Activated CD4-positive, alpha-beta T cell treated with anti-CD3 and anti-CD28 coated beads, Interleukin-2, amount 10 ng/mL, durations not matched to agents 7 days and 5 days (primary cell): ENCODE measurements at places on chromosomes 7 and 10.

GRCh38 chr10:128254476-128254875 lies 128.3 kb upstream of the MKI67 start:
- no peak for DNase-seq

GRCh38 chr10:130774871-130775270 lies 536.6 kb downstream of the TCERG1L start:
- no peak for DNase-seq

GRCh38 chr7:117085769-117086463 lies 132.6 kb downstream of the ST7 start:
- no peak for DNase-seq

DNA sequence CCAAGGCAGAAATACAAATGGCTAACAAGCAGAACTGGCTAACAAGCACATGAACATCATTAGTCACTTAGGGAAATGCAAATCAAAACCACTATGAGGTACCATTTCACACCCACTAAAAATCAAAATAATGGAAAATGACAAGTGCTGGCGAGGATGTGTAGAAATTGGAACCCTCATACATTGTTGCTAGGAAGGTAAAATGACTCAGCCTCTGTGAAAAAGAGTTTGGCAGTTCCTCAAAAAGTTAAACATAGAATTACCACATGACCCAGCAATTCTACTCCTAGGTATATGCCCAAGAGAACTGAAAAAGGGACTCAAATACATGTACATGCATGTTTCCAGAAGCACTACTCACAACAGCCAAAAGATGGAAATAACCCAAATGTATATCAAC lies 52.8 kb upstream of the ANAPC16 start:
- DNase-seq: no peak

GRCh38 chr7:121676168-121676567 lies 196.8 kb upstream of the PTPRZ1 start:
- no peak for DNase-seq

DNA sequence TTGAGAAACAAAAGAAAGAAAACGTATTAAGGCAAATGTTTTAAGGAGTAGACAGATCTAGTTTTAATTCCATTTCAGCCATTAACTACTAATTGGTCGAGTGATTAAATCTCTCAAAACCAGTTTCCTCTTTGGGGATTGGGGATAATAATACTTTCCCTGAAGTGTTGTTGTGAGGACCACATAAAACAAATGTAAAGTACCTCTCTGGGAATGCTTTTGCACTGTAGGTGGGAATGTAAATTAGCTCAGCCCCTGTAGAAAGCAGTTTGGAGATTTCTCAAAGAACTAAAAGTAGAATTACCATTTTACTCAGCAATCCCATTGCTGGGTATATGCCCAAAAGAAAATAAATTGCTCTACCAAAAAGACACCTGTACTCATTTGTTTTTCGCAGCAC lies 36.0 kb upstream of the PPP1R3C start:
- DNase-seq: no peak

GRCh38 chr10:118027397-118027796 lies 19.3 kb downstream of the RAB11FIP2 start:
- DNase-seq: no peak

DNA sequence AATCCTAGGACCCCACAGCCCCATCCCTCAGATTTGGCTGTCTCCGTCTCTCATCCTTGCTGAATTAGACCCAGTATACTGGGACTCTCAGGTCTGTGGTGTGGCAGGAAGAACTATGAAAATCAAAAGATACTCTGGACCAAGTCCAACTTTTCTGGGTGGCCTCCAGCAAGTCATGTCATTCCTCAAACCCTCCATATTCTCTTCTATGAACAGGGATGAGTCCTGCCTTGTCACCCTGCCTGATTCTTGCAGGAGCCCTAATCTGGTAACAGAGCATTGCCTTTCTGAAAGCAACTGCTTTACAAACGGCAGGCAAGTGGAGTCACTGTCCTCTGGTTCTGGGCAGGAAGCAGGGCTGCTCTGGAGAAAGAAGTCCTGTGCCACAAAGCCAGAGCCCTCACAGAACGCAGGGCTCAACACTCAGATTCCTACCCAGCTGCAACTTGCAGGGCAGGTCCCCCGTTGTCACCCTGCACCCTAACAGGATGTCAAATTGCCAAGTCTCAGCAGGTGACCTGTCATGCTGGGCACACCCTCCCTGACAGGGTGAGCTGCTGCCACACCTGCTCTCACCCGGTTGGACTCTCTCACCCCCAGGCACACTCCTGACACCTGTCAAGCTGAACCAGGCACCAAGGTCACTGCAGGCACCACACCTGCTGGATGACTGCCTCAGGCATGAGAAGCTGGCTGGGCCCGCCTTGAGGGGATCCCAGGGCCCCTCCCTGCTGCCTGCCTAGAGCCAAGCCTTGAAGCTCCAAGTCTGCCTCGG lies 227.7 kb downstream of the KCNMA1 start:
- no peak for DNase-seq

GRCh38 chr7:77388055-77388641 lies 28.0 kb downstream of the GSAP start:
- no peak for DNase-seq

DNA sequence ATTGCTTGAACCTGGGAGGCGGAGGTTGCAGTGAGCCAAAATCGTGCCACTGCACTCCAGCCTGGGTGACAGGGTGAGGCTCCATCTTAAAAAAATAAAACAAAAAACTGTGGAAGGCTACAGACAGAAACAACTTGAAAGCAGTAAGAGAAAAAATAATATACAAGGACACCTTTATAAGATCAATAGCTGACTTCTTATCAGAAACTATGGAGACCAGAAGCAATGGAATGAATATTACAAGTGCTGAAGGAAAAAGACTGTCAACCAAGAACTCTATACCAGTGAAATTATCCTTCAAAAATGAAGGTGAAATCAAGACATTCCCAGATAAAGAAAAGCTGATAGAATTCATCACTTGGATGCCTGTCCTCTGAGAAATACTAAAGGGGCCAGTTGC lies 49.0 kb downstream of the RBAK start:
- DNase-seq: no peak

GRCh38 chr10:21146436-21146789 lies 249.3 kb upstream of the NEBL start:
- DNase-seq: no peak

GRCh38 chr7:105189859-105190492 lies 176.0 kb downstream of the KMT2E start:
- no peak for DNase-seq

DNA sequence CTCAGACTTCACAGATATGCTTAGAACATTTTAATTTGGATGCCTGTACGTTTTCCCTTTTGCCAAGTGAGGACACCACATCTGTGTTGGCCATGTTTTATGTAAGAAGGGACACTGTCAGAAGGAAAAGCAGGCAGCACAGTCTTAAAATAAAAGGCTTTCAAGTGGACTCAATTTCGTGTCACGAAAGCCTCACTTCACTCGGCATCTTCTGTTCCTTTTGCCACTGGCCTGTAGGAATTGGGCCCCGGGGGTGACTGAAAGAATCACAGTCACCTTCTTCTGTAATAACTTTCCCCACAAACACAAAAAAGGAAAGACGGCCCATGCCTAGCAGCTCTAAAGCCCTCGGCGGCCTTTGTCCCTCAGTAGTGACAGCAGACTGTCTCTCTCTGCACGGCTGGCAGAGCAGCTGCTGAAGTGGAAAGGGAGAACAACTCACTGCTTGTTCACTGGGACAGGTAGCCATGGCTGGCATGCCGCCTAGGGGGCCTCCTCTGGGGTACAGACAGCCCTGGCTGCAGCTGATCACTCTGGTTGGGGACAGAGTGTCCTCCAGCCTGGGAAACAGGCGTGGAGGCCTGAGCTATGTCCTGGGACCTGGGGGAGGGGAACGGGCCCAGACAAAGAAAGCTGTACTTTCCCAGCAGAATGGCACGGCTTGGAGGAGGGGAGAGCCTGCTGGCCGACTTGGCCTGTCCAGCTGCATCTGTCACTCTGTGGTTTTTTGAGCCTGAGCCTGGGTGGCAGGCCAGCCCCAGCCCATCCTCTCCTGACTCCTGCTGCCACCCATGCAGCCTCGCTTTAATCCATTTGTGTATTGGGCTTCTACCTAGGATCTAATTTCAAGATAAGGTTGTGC lies 4.4 kb downstream of the RASSF4 start:
- no peak for DNase-seq

DNA sequence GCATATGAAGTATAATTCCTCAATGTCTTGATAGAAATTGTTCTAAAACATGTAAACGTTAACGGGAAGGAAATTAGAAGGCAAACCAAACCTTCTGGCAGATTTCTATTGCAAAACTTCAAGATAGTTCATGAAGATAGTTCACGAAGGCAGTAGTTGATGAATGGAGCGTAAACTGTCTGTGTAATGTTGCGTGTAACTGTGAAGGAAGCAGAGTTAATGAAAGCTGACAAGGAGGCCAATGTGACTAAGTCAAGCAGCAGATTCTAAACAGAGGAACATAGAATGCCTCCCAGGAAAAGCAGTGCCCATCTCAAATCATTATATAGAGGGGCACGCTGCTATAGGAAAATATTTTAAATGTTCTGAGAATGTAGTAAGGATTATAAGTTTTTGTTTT lies 659.7 kb upstream of the IGFBP3 start:
- DNase-seq: no peak

DNA sequence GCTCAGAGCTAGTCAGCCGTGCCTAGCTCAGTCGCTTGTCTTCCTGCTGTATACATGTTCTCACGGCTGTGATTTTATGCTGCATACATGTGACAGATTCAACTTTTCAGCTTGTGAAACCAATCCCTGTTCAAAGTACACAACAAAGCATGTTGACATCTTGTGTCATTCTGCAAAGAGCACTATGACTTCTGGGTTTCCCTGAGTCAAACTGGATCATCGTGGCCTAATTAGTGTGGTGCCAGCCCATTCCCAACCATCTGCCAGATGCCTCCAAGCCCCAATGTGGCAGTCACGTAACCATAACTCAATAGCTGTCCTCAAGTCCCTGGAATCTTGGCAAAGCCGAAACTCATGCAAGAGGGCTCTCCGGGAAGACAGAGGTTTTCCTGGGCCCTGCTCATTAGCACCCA lies 144.8 kb downstream of the MYOF start:
- no peak for DNase-seq

DNA sequence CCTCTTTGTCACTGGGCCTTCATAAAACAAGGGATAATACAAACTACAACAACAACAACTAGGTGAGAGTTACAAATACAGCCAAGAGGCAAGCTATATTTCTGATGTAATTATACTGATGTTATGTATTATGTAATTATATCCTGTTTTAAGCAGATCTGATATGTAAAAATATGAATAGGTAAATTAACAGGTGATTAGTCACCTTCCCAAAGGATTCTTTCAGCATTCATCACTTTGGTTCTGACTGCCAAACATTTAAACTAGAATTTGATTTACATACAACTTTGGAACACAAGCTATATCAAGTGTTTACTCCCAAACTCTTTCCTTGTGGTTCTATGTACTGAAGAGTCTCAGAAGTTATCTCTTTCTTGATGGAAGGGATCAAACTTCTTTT lies 53.7 kb downstream of the BEND7 start:
- no peak for DNase-seq

GRCh38 chr10:20765066-20765465 lies 132.0 kb downstream of the NEBL start:
- no peak for DNase-seq

DNA sequence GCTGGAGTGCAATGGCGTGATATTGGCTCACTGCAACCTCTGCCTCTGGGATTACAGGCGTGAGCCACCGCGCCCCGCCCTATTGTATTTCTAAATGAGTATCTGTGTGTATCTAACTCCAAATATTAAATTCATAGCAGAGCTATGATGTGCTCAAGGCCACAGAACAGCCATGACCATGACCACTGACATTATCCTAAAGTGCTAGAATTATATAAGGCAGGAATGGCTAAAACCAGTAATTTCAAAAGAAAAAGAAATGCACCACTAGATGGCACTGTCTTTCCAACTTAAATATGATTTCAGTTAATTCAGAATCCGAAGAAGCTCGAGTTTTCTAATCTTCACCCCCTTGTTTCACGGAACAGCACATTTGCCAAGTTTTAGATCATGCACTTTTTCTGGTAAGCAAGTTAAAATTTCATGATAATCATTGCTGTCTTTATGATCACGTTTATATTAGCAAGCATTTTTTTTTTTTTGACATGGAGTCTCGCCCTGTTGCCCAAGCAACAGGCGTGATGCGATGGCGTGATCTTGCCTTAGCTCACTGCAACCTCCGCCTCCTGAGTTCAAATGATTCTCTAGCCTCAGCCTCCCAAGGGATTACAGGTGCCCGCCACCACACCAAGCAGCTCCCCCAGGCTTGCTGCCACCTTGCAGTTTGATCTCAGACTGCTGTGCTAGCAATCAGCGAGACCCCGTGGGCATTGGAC lies 65.3 kb downstream of the OR13A1 start:
- peak; percentile 22 for DNase-seq

GRCh38 chr10:543131-543530 lies 146.3 kb downstream of the DIP2C start:
- no peak for DNase-seq

DNA sequence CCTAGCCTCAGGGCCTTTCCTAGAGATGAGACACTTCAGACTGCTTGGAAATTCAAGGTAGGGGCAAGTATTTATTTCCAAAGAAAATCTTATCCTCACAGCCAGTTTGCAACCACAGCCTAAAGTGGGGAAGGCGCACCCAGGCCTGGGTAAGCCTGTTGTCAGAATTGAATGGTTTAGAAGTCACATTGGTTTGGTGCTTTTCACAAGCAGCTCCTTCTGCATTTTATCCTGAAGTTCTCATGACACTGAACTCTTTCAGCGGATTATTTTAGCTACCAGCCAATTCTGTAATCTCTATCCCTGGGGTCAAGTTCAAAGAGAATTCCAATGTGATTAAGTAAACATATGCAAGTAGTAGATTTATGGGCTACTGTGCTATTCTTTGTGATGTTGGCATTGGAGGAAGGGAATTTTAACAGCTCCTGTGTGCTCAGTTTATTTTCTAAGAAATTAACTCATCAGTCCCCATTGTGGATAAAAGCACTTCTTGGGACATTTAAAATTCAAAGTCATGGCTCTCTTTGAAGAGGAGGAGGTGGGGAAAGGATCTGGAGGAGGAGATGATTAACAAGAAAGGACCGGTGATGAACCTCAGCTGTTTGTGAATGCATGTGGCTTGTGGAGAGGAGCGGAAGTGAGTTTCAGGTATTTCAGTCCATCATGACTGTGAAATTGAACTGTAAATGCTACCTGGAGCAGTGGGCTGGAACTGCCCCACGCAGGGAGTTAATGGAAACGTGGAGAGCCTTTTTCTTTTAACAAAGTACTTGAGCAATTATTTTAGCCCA lies 90.2 kb upstream of the CACUL1 start:
- DNase-seq: no peak

GRCh38 chr10:109114579-109114978 lies 808.7 kb downstream of the XPNPEP1 start:
- DNase-seq: no peak

DNA sequence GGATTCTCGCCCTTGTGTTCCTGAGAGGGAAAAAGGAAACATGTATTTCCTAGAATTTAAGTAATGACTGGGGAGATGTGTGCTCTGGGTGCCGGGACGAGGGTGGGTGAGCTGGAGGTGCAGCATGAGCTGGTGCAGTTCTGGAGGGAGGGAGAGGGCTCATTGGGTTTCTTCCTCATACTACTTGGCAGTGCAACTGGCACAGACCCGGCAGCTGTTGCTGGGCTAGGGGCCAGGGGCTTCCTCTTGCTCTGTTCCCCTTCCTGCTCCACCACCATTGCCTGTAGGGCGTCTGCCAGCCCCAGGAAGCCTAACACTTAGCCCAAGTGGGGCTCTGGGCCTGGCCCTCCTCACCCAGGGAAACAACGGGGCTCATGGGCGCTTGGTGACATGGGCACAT lies 5.9 kb downstream of the RET start:
- DNase-seq: no peak
